Memory B cell (primary cell): ENCODE measurements at places on chromosomes 5 and 9.

DNA sequence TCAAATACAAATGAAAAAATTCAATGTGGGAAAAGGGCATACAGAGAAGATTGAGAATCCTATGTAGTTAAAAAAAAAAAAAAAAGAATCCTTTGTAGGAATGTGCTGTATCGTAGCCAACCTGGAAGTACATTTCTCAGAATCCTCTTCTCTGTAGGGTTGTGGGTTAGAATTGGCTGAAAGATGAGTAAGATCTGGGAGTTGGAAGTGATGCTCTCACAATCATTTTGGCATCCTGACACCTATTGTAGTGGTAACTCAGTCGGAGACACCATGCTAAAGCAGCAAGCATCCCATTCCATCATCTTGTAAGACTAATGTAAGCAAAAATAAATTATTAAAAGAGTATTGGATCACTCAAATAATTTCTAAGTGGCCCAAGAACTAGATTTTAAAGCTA, 30.6 kb downstream of the MRPL22 start:
- no peak for DNase-seq

DNA sequence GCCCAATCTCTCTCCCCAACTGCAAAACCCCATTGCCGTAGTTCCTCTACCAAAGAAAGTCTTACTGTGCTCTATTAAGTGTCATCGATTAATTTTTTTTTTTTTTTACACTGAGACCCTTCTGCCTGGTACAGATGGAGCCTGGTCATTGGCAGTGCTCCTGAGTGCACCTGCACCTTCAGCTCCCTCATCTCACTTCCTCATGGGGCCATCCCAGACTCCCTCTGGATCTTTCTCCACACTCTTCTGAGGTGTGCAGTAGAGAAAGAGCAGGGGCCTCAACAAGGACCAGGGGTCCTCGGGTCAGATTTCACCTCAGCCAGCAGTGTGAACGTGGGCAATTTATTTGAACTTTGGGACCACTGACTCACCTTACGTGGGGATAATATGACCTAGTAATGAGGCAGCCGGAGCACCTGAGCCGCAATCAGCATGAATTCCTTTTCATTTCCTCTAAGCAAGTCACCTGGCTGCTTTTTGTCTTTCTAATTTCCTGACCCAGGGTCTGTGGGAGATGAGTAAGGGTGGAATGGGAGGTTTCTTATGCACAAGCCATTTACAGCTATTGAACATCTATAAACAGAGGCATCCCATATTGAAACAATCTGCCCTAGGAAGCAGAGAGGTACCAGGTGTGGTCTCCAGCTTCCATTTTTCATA, 22.3 kb upstream of the GABRP start:
- no peak for DNase-seq

- no peak for DNase-seq
Measured at GRCh38 chr9:131754846-131755245, 15.0 kb upstream of the RAPGEF1 start.

DNA sequence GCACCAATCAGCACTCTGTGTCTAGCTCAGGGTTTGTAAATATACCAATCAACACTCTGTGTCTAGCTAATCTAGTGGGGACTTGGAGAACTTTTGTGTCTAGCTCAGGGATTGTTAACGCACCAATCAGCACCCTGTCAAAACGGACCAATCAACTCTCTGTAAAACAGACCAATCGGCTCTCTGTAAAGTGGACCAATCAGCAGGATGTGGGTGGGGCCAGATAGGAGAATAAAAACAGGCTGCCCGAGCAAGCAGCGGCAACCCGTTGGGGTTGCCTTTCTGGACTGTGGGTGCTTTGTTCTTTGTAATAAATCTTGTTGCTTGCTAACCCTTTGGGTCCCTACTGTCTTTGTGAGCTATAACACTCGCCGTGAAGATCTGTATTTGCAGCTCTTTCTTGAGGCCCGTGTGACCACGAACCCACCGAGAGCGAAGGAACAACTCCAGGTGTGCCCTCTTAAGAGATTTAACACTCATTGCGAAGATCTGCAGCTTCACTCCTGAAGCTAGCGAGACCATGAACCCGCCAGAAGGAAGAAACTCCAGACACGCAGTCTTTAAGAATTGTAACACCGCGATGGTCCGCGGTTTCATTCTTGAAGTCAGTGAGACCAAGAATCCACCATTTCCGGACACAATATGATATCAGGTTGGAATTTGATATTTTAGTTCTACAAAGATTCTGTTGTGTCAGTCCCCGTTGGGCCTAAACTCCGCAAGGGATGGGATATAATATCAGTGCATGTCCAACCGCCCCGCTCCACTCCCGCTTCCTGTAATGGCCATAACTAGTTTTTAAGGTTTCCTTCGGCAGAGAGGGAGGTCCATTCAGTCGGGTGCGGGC, 740 bp upstream of the TRMT10B start:
- no peak for DNase-seq

DNA sequence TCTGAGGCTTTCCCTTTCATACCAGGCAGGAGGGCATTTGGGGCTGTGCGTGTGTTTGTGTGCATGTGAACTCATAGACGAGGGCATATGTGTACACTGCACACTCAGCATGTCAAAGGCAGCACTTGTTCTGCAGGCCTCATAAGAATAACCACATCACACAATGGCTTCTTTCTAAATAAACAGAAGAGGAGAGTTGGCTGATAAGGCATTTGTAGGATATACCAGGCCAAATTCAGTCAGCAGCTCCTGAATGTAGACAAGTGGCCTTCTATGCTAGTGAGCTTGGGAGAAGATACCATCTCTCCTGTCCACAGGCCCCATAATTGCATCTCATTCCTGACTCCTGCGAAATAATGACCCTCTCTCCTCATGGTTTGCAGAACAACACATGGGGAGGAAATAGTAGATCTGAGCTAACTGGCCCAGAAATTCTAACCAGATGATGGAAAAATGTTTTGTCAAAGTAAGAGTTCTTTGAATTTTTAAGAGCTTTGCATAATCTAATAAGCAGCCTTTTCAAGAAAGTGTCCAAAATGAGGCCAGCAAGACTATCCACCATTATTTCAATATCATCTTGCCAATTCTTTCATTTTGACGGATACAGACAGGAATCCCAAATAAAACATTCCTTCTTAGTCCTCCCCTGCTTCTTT, 60.5 kb upstream of the GAS1 start:
- no peak for DNase-seq

- DNase-seq, result peak; percentile 30
Measured at GRCh38 chr5:134289509-134290113, 63.7 kb upstream of the PPP2CA start.

DNA sequence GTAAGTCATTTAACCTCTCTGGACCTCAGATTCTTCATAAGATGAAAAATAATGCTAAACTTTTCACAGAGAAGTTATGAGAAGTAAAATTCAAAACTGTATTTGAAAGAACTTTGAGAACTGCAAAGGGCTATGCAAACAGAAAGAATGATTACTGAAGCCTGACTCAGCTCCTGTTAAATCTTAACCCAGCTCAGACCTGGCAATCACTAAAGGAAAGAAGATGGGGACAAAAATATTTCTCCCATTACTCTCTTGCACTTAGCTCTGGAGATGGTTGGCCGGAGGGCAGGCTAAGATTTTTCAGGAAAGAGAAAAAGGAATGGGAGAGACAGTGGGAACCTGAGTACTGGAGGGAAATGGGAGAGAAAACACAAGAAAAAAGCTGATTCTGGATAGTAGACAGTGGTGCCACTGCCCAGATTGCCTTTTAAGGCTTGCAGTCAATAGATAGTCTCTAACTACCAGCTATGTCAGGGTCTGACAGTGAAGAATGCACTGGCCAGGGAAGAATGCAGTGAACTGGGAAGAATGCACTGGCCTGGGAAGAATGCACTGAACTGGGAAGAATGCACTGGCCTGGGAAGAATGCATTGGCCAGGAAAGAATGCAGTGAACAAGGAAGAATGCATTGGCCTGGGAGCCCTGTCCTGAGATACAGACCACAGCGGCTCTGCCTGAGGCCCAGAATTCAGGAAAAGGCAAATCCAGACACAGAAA, 25.2 kb upstream of the CEMIP2 start:
- DNase-seq, result no peak
